HS-5 (cell line): ENCODE measurements at places on chromosomes 6 and 20.

DNA sequence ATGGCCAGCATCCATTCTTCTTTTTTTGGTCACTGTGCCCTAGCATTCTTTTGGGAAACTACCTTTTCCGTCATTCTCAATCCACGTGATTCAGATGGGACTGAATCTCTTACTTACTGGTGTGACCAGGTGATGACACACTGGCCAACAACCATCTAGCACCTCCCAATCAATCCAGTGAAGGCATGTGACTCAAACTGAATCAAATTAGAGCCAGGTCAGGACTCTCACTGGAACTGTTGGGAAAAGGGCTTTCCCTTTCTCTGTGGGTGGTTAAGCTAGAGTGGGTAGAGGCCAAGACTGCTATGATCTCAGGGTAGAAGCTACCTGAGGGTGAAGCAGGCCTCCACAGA, 36.2 kb upstream of the ZMYND8 start:
- peak; percentile 89 for DNase-seq

DNA sequence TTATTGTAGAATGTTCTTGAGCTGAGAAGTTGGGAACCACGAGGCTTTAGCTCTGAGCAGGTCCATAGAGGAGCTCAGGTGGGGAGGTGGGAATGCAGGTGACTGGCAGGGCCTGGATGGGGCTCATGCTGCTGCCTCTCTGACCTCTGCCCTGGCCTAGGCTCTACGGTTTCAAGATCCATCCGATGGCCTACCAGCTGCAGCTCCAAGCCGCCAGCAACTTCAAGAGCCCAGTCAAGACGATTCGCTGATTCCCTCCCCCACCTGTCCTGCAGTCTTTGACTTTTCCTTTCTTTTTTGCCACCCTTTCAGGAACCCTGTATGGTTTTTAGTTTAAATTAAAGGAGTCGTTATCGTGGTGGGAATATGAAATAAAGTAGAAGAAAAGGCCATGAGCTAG, at the start of gene LY6G5B:
Gene LY6G5B, plus strand, starts transcription at position 301 of the 400 bp plus-strand sequence. CDS start 975 bp downstream, outside the sequence.
- DNase-seq = no peak

- no peak for DNase-seq
Measured at GRCh38 chr6:118980063-118980462, 45.1 kb upstream of the MCM9 start.

- DNase-seq = no peak
Measured at GRCh38 chr6:68237205-68237604, 397.9 kb upstream of the ADGRB3 start.

DNA sequence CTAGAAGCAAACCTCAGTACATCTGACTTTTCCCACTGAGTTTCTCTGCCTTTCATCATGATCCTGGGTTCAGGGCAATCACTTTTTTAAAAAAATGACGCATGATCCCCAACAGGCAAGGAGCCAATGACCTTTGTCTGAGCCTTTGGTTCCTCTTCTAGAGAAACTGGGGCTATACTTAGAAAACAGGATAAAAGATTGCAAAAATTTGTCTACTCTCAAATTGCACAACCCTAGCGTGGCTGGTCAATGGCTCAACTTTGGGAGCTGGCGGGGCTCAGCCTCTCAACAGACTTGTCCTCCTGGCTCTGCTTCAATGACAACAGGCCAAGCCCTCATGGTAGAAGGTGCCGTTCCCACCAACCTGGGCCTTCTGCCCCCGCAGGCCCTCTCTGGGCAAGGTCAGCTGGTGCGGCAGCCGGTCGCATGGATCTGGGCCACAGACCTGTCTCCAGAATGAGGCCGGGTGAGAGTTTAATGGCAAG, 48.7 kb downstream of the PDYN start:
- no peak for DNase-seq

- no peak for DNase-seq
Measured at GRCh38 chr20:62617711-62618483, 24.4 kb upstream of the SLCO4A1 start.

DNA sequence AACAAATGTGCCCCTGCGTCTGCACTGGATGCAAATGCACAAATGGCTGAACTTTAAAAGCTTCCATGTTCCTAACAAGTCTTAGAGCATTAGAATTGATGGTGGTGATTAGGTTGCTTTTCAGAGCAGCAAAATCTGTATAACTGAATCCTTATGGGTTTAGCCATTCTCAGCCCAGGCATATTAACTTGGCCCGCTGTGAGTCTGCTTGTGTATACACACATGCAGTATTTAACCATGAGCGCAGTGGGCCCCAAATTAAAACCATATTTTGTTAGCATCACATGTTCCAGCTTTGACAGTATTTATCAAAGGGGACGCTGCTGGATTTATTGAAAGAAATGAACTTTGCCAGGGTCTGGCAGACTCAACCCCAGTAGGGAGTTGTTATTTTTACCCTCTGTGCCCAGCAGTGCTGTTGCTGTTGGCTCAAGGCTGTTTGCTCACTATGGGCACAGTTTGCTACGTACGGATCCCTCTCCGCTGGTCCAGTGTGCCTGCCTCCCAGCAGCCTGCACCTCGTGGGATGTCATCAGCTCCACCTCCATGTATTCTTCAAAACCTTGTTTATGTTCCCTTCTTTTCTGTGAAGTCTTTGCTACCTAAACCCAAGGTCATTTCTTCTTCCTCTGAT, 144.7 kb downstream of the QRSL1 start:
- no peak for DNase-seq

DNA sequence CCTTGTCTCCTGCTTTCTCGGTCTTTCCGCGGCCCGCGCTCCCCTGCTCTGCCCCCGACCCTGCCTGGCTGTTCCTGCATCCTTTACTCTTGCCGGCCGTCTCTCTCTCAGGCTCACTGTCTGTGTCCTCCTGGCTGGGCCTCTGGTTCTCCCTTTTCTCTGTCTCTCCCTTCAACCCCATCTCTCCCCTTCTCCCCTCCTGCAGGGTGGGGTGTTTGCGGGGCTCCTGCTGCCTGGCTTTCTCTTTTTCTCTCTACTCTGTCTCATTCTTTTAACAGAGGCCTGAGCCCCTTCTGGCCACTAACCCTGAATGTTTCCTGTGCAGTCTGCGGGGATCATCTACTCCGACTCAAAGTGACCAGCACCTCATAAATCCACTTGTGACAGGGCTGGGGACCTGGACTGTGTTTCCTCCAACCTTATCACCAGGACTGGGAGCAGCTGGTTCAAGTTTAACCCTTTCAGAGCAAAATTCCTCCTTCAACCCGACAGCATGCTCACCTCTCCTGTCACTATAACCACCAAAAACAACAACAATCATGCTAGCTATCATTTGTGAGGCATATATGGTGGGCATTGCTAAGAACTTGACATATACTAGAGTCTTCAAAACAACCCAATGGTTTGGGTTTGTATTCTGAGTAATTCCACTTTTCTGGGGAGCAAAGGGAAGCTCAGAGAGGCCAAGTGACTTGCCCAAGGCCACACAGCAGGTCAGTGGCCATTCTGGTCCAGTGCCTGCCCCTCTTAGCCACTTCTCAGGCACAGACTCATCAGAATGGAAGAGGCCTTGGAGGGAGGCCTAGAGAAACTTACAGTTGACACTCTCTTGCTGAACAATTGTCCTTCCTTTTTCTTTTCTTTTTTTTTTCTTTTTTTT, 811 bp upstream of the RSPO4 start:
- DNase-seq = no peak

GRCh38 chr20:7199861-7200260, 432.4 kb downstream of the BMP2 start:
- no peak for DNase-seq

DNA sequence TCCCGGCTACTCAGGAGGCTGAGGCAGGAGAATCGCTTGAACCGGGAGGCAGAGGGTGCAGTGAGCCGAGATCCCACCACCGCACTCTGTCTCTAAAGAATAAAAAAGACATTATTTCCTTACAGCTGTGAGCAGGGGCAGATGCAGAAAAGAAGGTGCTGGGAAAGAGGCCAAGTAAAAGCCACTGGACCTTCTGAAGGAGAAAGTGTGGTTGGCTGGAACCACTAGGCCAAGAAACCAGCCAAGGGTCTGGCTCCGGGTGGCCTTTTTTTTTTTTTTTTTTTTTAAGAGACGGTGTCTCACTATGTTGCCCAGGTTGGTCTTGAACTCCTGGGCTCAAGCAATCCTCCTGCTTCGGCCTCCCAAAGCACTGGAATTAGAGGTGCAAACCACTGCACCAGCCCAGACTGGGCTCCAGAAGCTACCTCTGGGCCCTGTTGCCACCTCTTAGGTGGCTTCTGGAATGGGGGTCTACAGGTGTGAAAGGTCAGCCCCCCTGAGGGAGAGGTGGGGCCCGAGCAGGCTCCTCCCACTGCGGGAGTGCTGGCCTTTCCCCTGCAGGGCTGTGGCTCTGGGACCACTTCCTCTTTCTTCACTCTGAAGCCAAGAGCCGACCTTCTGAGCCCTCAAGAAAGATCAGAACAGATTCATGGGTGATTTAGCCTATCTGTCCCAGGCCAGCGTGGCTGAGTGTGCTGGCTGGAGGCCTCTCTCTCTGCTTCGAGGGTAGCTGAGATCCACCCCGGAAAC, at the start of gene FGD2:
Gene FGD2, plus strand, starts transcription at position 595 of the 750 bp plus-strand sequence. CDS start 163 bp downstream, outside the sequence.
- DNase-seq = no peak

DNA sequence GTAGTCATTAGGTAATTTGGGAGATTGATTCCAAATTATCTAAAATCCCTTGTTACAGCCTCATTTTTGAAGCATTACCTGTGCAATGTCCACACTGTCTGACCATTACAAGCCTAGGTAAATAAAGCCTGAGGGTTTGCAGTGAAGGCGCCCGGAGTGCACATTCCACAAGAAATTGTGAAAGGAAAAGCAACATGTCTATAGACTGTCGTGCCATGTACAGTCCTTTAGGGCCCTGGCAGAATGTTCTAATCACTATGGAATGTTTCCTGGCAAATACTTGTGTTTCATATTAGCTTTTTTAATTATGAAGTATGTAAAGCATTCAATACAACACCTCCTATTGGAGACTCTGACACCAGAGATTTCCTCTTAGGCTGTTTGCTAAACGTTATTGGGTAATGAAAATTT, 28.9 kb downstream of the PREP start:
- peak; percentile 76 for DNase-seq

DNA sequence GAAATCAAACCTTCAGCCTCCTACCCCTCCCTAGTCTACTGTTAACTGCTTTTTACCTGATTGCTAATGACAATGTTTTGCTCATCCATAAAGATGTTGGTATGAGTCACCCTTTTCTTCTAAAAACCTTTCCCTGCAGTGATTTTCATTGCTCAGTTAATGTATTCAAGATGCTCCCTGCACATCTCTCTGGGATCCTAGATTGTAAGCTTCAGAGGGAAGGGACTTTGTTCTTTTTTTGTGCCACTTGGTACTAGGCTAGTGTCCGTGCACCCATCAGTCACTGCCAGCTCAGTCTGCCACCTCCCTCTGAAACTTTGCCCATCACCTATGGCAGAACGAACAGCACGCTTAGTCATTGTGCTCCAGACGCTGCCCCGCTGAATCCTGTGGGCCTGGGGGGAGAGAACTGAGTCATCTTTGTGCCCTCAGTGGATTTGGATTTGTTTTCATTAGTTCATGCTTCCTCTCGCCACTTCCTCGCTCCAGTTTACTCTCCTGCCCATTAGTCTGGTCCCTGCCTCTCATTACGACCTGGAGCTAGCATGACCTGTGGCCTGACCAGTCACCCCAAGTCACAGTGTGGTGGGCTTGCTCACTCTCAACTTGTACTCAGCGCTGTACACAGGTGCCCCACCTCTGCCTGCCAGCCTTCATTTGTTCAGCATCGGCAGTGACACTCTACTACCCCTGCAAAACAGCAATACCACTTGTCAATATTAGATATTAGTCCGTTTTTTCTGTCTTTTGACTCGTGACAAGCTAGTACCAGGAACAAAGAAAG, 78.0 kb upstream of the TMEM181 start:
- DNase-seq = peak; percentile 78

DNA sequence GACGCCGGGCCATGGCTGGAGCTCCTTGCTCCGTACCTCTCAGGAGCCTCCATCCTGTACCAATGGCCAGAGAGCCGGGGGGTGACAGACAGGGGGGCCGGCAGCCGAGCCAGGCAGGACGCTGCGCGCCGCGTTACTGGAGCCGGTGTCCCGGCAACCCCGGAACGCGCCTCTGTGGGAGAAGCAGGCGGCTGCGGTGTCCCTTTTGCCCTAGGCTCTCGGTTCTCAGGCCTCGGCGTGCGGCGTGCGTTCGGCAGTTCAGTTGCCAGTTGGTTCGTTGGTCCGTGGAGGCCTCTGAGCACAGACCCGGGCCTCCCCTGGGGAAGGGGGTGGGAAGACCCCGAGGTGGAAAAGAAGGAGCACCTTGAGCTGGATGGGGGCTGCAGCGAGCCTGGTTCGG, at the start of gene SPATS1:
Gene SPATS1, plus strand, starts transcription at position 162 of the 400 bp plus-strand sequence. CDS start 446 bp downstream, outside the sequence.
- DNase-seq = no peak

- no peak for DNase-seq
Measured at GRCh38 chr20:41335591-41335990, 5.0 kb upstream of the LPIN3 start.

- no peak for DNase-seq
Measured at GRCh38 chr6:46808806-46809205, 15.6 kb downstream of the MEP1A start.

- DNase-seq = peak; percentile 85
Measured at GRCh38 chr6:158031381-158032353, 50.0 kb downstream of the SYNJ2 start.

GRCh38 chr6:152571089-152571488, 66.1 kb downstream of the SYNE1 start:
- DNase-seq = no peak

DNA sequence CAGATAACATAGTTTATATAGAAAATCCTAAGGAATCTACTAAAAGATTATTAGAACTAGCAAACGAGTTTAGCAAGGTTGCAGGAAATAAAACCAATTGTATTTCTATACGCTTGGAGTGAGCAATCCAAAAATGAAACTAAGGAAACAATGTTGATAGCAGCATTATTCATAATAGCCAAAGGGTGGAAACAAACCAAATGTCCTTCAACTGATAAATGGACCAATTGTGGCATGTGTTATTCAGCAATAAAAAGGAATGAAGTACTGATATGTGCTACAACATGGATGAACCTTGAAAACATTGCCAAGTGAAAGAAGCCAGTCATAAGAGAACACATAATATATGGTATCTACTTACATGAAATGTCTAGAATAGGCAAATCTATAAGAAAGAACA, 101.0 kb upstream of the VSTM2L start:
- no peak for DNase-seq

DNA sequence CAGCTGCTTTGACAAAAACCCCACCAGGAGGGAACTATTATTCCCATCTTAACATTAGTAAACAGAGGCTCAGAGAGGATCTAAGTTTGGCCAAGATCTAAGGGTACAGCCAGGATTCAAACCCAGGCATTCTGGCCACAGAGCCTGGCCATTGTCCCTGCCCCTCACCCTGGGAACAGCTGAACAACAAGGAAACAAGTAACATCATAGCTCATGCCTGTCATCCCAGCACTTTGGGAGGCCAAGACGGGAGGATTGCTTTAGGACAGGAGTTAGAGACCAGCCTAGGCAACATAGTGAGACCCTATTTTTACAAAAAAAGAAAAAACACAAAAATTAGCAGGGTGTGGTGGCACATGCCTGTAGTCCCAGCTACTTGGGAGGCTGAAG, 27.5 kb downstream of the TOX2 start:
- no peak for DNase-seq

- peak; percentile 72 for DNase-seq
Measured at GRCh38 chr6:38387971-38388370, 251.8 kb downstream of the BTBD9 start.

- no peak for DNase-seq
Measured at GRCh38 chr6:33061987-33062386, 11.5 kb downstream of the HLA-DPA1 start.

- no peak for DNase-seq
Measured at GRCh38 chr6:68447112-68447511, 188.0 kb upstream of the ADGRB3 start.

- DNase-seq = no peak
Measured at GRCh38 chr20:1381753-1382591, 10.9 kb downstream of the FKBP1A start.
